ENCODE measurements at places on chromosomes 7 and 10.

GRCh38 chr7:147013825-147014224 lies 897.2 kb downstream of the CNTNAP2 start:
- no peak for DNase-seq

DNA sequence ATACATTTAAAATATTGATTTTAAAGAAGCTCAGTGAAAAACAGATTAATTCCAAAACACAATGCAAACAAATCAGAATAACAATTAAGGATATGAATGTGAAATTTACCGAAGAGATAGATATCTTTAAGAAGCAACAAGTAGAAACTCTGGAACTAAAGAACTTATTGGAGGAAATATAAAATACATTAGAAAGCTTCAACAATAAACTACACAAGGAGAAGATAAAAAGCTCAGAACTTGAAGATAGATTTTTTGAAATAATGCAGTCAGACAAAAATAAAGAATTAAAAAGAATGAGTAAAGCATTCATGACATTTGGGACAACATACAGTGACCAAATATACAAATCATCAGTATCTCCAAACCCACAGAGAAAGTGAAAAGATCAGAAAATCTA lies 43.2 kb downstream of the HIBADH start:
- no peak for DNase-seq

DNA sequence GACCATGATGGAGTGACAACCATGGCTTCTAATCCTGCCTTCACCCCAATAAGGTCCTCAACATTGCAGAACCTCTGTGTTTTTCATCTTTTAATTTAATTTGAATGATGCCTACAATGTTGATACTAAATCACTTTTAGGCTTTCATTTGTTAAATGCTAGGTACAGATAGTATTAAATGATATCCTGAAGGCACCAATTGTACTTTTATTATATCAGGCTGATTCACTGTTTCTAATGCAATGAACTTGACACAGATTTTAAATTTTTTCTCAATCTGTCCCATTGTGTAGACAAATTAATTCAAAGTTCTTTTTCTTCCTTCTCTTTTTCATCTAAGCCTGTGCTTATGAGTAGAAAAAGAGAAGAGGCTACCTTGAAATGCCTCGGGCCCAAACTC lies 5.2 kb downstream of the EPDR1 start:
- no peak for DNase-seq

DNA sequence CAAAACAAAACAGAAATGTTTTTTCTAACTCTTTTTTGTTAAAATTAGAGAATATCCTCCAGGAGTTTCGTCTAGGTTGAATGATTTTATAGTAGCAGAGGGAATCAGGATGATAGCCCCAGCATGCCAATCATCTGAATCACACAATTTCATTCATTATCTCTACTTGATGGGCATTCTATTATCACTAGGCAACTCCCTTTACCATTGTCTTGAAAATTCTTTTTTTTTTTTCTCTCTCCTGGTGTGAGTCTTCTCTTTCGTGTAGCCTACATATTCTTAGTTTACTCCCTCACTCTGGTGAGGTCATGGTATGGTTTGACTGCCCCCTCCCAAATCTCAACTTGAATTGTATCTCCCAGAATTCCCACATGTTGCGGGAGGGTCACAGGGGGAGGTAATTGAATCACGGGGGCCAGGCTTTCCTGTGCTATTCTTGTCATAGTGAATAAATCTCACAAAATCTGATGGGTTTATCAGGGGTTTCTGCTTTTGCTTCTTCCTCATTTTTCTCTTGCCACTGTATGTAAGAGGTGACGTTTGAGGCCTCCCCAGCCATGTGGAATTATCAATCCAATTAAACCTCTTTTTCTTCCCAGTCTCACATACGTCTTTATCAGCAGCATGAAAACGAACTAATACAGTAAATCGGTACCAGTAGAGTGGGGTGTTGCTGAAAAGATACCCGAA lies 105.0 kb downstream of the OTUD1 start:
- DNase-seq: no peak

DNA sequence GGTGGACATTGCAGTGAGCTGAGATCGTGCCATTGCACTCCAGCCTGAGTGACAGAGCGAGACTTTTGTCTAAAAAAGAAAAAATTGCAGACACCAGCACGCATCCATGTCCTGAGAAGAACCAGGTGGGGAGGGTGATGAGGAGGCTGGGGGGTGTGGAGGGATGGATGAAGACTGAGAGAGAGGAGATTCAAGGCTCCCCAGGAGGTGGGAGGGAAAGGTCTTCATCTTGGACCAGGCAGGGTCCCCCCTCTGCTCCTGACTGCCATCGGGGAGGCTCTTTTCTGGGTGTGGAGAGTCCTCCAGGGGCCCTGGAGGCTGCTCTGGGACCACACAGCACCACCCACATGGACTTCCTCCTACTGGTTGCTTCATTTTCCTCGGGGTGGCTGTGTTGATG lies 1.5 kb downstream of the SCART1 start:
- DNase-seq: no peak

- DNase-seq: no peak
These were observed 1.9 kb downstream of the AUTS2 start for GRCh38 chr7:69599955-69600709.

DNA sequence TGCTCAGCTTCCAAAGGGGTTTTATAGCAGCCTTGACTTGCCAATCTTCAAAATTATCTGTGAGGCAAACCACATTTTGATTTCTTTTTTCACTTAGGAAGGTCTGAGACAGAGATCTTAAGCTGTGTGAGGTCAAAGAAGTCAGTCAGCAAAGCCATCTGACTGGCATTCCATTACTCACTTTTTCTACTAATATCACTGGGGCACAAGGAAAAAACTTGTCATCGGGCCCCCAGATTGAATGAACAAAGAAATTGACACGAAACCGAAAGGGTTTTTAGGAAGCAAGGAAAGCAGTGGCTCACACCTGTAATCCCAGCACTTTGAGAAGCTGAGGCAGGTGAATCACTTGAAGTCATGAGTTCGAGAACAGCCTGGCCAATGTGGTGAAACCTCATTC lies 78.5 kb upstream of the FRMD4A start:
- DNase-seq: peak; percentile 1

- DNase-seq: no peak
These were observed 267.0 kb downstream of the FRMD4A start for GRCh38 chr10:14063531-14064285.

- no peak for DNase-seq
These were observed 51.9 kb upstream of the A1CF start for GRCh38 chr10:50937230-50937907.

- no peak for DNase-seq
These were observed 66.2 kb upstream of the SDK1 start for GRCh38 chr7:3234851-3235250.

DNA sequence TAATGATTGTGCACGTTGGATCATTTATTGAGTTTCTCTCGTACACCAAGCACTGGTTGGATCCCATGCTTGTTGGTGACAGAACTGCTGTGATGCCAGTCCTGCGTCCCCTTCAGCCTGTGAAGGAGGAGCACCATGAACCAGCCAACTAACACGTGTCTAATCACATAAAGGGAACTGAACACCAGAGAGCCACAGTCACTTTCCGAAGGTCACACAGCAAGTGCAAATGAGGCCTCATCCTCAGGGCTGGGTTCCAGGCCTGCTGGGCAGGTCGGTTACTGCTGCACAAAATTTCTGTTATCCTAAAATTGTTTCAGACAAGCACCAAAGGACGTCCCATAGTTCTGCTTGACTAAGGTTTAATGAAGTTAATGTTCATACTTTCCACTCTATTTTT lies 332.0 kb upstream of the ZNF32 start:
- DNase-seq: no peak

- peak; percentile 7 for DNase-seq
These were observed 83.8 kb downstream of the BMS1 start for GRCh38 chr10:42866115-42866995.

GRCh38 chr7:74430961-74431466 lies 22.7 kb upstream of the GTF2IRD1 start:
- DNase-seq: no peak

GRCh38 chr10:129857242-129857960 lies 106.7 kb downstream of the EBF3 start:
- DNase-seq: no peak

DNA sequence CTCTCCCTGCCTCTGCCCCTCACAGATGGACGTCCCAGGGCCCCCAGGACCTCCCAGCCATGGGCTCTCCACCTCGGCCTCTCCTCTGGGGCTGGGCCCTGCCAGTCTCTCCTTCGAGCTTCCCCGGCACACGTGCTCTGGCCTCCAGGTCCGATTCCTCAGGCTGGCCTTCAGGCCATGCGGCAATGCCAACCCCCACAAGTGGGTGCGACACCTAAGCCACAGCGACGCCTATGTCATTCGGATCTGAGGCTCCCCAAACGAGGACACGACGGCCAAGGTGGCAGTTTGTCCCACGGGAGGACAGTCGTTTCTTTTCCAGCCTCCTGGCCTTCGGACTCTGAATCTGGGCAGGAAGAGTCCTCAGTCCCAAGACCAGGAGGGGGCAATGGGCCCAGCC lies 5.2 kb downstream of the AP4M1 start:
- DNase-seq: no peak

DNA sequence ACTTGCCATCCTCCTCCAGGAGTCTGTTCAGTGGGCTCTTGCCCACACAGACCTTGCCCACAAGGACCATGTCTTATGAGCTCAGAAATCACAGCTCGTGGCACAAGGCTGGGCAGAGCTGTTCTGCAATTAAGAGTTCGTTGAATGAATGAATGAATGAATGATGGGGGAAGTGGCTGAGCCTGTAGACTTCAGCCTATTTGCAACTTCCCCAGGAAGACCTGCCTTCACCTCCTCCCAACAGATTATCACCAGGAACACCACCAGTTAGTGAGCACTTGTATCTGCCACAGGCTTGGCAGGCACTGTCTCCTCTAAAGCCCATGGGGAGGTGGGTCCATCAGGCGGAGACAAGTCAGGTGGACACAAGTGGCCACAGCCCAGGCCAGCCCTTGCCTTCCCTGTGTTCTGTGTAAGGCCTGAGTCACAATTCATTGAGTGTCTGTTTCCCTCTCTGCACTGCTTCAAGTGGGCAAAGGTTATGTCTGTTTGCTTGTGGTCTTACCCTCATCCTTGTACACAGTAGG lies 1.8 kb upstream of the FGF8 start:
- DNase-seq: no peak

- DNase-seq: no peak
These were observed 1660.3 kb upstream of the LRRTM3 start for GRCh38 chr10:65265451-65265954.

GRCh38 chr7:4849390-4849789 lies 12.4 kb downstream of the PAPOLB start:
- no peak for DNase-seq

- no peak for DNase-seq
These were observed 285.8 kb upstream of the CACNA2D1 start for GRCh38 chr7:82729172-82730030.

GRCh38 chr10:87507879-87508483 lies 3.3 kb downstream of the MINPP1 start:
- no peak for DNase-seq

- DNase-seq: no peak
These were observed 574.8 kb downstream of the ETV1 start for GRCh38 chr7:13414661-13415107.

DNA sequence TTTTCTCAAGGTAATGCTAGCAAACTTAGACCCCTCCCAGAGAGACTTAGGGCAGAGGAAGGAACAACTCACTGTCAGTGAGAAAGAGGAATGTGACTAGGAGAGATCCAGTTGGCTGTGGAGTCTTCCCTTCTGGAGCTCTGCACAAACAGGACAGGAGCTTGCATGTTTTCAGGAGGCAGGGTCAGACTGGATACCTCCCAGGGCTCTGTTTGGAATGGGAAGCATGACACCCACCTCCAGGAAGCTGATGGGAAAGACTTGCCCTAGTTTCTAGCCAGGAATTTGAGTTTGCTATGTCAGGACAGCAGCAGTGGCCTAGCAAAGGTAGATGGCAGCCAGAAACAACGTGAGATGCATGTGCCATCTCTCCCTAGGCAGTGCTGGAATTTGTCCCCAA lies 40.6 kb downstream of the GHRHR start:
- no peak for DNase-seq

DNA sequence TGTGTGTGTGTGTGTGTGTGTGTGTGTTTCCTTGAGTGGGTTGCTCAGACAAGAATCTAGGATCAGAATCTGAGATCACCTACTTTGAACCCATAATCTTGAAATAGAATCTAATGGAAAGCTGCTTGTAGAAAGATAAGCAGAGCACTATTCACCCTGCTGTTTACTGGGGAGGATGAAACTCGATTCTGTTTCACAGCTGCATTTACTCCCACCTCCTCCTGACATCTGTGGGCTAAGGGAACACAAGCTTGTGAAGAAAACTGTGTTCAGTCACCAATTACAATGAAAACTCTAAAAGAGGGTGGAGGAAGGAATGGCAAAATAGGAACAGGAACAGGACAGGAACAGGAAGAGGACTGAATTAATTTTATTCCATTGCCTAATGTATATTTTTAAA lies 269.5 kb downstream of the TSPAN12 start:
- no peak for DNase-seq

DNA sequence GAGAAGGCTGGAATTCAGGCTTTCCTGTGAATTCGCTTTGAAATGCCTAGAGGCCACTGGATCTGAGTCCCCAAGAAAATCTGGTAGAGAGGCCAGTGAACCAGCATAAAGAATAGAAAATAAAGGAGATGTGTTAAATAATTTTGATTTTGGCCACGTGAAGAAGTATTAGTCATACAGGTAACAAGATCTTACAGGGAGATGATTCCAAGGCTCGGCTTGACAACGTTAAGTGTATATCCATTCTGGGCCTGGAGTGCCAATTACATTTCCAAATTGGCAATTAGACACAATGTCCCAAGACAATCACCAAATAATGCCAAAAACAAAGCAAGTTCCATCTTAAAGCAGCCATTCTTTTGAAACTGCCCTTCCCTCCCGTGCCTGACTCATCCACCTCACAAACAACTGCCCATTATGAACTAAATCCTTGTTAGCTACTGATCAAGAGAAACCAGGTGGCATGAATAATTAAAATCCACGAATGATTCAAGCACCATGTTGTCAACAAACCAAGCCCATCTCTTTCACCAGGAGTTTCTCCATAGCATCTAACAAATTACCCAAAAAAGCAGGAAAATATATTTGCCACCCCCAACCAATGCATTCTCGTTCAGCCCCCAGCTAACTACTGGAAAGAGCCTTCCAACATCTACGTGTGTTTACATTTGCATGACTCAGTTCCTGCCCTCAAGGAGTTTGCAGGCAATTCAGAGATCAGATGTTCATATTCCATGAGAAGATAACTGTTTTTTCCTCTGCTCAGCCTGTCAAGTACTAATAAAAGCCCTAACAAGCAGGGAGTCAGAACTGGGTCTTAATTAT lies 8.5 kb downstream of the KCNMA1 start:
- DNase-seq: no peak

GRCh38 chr10:77406764-77407430 lies 230.7 kb downstream of the KCNMA1 start:
- DNase-seq: no peak

- no peak for DNase-seq
These were observed 6.7 kb downstream of the TES start for GRCh38 chr7:116216956-116217571.

All from stimulated activated CD8-positive, alpha-beta memory T cell treated with anti-CD3 and anti-CD28 coated beads, Interleukin-12 subunit alpha, Interleukin-12 subunit beta, amount 100 ng/mL, for 4 hours (primary cell).